ENCODE measurements at places on chromosomes 3 and 15.

DNA sequence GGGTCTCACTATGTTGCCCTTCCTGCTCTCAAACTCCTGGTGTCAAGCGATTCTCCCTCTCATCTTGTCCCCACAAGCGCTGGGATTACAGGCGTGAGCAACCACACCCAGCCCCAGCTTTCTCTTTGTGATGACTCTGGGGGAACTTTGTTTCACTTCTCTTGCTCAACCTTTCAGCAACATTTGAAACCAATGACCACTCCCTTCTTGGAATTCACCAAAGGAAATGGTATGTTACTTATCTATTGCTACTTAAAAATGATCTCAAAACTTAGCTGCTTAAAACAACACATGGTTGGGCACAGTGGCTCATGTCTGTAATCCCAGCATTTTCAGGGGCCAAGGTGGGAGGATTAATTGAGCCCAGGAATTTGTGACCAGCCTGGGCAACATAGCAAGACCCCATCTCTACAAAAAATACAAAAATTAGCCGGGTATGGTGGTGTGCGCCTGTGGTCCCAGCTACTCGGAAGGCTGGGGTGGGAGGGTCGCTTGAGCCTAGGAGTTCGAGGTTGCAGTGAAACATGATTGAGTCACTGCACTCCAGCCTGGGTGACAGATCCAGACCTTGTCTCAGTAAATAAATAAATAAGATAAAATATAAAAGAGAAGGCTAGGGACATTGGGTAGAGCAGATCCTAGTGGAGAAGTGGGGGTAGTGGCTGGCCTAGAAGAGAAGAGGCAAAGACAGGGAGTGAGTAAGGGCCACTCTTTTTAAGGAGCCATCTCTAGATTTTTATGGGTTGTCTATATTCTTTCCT, 10.3 kb upstream of the COPG1 start:
- DNase-seq, result no peak

- no peak for DNase-seq
Observed at GRCh38 chr3:111971533-111972130, 7.2 kb upstream of the ABHD10 start.

GRCh38 chr3:102136183-102136582, 286.9 kb downstream of the NFKBIZ start:
- DNase-seq, result no peak

- no peak for DNase-seq
Observed at GRCh38 chr3:46844397-46844796, 18.8 kb downstream of the MYL3 start.

GRCh38 chr3:94365006-94365405, 302.1 kb downstream of the NSUN3 start:
- no peak for DNase-seq

- no peak for DNase-seq
Observed at GRCh38 chr3:157916672-157917071, 189.5 kb downstream of the SHOX2 start.

DNA sequence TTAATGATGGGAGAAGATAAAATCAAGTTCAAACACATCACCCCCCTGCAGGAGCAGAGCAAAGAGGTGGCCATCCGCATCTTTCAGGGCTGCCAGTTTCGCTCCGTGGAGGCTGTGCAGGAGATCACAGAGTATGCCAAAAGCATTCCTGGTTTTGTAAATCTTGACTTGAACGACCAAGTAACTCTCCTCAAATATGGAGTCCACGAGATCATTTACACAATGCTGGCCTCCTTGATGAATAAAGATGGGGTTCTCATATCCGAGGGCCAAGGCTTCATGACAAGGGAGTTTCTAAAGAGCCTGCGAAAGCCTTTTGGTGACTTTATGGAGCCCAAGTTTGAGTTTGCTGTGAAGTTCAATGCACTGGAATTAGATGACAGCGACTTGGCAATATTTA, 67.5 kb upstream of the TSEN2 start:
- DNase-seq, result no peak

DNA sequence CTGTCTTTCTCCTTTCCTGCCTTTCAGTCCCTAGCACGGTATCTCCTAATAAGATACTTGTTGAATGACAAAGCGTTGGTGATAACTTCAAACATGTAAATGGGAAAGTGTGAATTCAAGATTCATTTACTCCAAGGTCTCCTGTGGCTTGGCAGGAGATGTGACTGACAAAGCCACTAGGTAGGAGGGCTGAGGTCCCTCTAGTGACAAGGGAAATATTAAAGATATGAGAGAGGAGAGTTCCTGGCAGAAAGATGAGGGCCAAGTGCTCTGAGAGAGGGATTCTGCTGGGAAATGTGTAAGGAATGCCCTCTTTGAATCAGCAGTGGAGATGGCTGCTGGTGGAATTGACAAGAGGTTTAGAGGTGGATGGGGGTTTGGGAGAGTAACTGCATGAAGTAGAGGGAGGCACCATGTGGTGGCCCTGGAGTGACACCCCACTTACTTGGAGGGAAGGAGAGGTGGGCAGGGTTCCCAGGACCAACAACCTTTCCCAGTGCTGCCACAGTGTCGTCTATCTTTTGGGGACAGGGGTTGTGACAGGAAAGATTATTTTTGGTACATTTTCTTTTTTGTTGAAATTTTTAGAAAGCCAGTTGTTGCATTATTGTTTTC, 43.0 kb upstream of the SCAANT1 start:
- no peak for DNase-seq

GRCh38 chr15:73028831-73029451, 23.3 kb upstream of the NEO1 start:
- DNase-seq, result no peak

- DNase-seq, result no peak
Observed at GRCh38 chr3:10164546-10165393, at the start of gene IRAK2. Gene IRAK2 (plus strand): TSS chr3:10164919. CDS start chr3:10164955, 36 bp downstream.

DNA sequence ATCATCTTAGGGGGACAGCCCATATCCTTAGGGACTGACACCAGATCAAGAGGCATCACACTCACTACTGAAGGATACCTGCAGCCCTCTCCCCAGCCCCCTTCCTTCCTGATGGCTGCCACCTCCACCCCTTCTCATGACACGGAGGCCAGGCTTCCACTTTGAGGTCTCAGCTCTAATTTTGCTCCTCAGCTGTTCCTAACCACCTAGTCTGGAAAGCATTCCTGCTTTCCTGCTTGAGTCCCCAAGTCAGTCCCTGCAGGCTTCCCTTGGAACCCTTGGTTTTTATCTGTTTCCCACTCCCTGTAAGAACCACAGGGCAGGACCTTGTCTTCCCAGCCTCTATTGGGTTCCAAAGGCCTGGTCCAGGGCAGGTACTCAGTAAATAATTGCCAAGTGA, 3.2 kb downstream of the C3orf18 start:
- no peak for DNase-seq

GRCh38 chr3:164507886-164508285, 570.4 kb downstream of the SI start:
- no peak for DNase-seq

GRCh38 chr3:29642393-29643033, 361.6 kb downstream of the RBMS3 start:
- DNase-seq, result no peak

GRCh38 chr15:20340931-20341661, 200.5 kb downstream of the GOLGA6L6 start:
- no peak for DNase-seq

- DNase-seq, result peak; percentile 5
Observed at GRCh38 chr3:42780892-42781700, 8.0 kb upstream of the CCDC13 start.

GRCh38 chr3:170012683-170013400, 25.0 kb upstream of the GPR160 start:
- DNase-seq, result no peak

- DNase-seq, result no peak
Observed at GRCh38 chr15:78762985-78763795, 48.1 kb downstream of the ADAMTS7 start.

- DNase-seq, result no peak
Observed at GRCh38 chr3:136925425-136926190, 32.2 kb upstream of the IL20RB start.

- DNase-seq, result no peak
Observed at GRCh38 chr15:66157507-66157906, 96.0 kb downstream of the MEGF11 start.

DNA sequence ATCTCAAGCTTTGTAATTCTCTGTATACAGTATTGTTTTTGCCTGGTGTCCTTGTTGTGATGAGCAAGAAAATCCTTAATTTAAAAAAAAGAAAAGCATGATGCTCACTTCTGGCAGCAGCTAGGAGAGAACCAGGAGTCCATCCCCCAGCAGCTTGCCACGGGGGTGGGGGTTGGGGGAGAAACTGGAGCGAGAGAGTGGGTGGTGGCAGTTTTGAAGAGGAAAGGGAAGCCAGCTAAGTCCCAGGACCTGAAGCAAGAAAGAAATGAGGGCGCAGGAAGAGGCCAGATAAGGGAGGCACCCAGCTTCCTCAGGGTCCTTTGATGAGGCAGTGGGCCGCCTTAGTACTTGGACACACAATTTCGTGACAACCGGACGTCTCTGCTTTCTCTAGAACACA, 23.5 kb downstream of the CHAC1 start:
- no peak for DNase-seq

DNA sequence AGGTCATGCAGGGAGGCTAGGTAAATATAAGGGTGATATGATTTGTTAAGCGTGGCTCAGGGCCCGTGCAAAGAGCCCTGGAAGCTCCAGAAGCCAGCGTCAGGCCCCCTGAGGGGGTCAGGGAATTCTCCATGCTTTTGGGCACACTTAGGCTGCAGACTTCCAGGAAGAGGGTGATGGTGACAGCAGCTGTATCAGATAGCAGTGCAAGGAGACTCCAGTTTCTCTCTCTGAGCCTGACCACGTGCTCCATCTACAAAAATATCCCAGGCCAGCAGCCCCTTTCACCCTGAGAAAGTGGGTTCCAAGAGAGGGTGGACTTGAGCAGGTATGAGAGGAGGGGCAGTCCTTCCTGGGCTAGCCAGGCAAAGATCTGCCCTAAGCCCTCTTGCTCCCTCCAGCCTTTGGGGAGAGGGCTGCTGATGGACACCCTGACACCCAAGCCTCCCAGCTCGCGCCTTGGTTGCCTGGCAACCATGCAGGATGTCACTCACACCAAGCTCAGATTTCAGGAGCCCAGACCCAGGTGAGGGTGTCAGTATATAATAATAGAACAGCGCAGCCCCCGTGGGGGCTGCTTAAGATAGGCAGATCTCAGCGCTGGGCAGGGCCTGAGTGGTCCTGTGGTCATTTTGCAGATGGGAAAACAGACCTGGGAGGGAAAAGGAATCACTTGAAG, 35.8 kb downstream of the ATP2B2 start:
- no peak for DNase-seq

DNA sequence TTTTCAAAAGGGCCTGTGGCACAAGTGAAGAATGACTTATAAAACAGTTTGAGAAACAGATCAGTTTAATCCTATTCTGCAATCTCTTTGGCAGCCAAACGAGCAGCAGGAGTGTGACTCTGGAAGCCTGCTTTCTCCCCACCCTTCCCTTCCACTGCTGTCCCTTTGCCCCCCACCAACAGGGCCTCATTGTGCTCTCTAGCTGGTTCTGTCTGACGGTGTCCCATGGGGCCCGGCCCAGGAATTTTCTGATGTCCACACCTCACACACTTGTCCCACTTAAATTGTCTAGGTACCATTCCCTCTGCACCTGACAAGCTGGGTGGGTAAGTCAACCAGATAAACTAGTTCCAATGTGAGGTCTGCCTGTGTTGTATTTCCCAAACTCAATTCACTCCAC, 16.4 kb downstream of the SLCO2A1 start:
- DNase-seq, result no peak

DNA sequence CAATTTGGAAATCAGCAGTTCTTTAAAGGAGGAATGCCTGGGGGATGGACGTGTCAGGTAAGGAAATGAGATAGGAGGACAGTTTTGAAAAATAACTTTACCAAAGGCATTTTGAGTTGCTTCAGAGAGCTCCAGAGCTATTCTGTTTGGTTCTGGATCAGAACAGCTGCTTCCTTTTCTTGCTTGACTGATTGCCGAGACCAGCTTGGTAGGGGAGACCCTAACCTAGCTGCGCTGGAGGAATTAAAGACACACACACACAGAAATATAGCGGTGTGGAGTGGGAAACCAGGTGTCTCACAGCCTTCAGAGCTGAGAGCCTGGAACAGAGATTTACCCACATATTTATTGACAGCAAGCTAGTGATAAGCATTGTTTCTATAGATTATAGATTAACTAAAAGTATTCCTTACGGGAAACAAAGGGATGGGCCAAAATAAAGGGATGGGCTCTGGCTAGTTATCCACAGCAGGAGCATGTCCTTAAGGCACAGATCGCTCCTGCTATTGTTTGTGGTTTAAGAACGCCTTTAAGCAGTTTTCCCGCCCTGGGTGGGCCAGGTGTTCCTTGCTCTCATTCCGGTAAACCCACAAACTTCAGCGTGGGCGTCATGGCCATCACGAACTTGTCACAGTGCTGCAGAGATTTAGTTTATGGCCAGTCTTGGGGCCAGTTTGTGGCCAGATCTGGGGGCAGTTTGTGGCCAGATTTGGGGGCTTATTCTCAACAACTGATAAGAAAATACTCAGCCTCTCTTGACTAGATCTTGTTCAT, 556.0 kb downstream of the ROBO1 start:
- DNase-seq, result no peak

GRCh38 chr3:43531835-43532234, 90.0 kb downstream of the ANO10 start:
- no peak for DNase-seq

GRCh38 chr3:57890874-57891273, 117.3 kb upstream of the FLNB start:
- DNase-seq, result no peak

GRCh38 chr3:183193762-183194689, 31.5 kb upstream of the LAMP3 start:
- peak; percentile 71 for DNase-seq

GRCh38 chr3:194472290-194472920, 14.4 kb downstream of the ATP13A3 start:
- DNase-seq, result peak; percentile 29

DNA sequence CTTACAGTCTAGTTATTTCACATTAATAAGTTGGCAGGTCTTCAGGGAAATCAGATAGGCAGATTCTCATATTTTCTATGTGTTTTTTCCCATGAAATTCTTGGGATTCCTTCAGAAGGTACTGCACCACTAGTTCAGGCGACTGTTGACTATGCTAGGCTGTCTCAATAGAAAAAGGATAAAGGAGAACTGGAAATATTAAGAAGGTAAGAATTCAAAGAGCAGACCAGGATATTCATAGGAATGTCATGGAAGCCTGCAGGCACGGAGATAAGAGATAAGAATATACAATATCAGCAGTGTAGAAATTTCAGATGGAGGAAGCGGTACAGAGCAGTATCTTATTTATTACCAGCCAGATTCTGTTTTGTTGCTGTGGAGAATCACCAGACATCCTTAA, 432.1 kb upstream of the MDFIC2 start:
- DNase-seq, result no peak

DNA sequence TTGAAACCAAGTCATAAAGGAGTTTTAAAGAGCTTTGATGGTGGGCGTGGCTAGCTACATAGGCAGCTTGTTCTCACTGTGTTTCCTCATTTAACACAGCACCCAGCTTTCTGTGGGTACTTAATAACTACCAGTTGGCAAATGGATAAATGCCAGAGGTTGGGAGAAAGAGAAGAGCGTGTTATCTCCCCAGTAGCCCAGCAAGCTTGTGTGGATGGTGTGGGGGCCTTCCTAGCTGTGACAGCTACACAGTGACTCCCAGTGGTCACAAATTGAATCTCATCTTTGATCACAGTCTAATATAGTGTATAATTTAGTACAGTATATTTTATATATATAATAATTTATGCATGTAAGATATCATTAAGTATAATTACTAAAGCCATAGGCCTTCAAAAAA, 984.1 kb downstream of the EPHA3 start:
- DNase-seq, result no peak

All from DMS153 (cell line).